ENCODE measurements at places on chromosomes 16 and 17. TPM values are rescaled to one million over a fixed set of nuclear protein-coding genes. Genes with fewer than 3 reads are reported as not detected.

Gene KRTAP1-5
- 5.7 TPM for total RNA-seq

Gene MAF
- 0.39 TPM for total RNA-seq

Gene CFAP52
- total RNA-seq, result not detected

Gene AIPL1
- total RNA-seq, result not detected

Gene CPNE2
- total RNA-seq, result 27.5 TPM

DNA sequence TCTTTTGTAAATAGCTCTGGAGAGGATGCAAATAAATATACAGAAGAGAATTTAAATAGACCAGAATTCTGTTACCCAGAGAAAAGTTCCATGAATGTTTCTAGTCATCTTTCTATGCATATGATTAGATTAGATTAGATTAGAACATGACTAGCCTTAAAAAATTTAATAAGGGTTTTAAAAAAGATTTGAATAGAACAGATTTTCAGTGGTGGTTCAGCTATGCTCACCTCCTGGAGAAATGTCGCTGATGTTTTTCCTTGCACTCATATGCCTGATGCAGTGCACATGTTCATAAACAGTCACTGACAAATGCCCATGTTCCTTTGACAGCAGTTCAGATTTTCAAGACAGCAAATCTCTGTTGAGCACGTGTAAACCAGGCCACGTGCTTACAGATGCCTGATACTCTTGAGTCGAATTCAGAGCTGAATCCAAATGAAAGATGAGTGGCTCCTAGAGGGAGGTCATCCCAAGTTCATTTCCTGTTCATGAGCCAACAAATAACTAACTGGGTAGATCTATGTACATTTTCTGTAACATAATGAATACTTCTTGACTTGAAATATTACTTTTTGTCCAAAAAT, 19.9 kb upstream of the RAB11FIP4 start:
- DNase-seq, result peak; percentile 18

GRCh38 chr16:4936181-4936990, 562 bp downstream of the PPL start:
- DNase-seq, result no peak

- DNase-seq, result no peak
Observed at GRCh38 chr17:76394166-76394565, 9.8 kb downstream of the SPHK1 start.

DNA sequence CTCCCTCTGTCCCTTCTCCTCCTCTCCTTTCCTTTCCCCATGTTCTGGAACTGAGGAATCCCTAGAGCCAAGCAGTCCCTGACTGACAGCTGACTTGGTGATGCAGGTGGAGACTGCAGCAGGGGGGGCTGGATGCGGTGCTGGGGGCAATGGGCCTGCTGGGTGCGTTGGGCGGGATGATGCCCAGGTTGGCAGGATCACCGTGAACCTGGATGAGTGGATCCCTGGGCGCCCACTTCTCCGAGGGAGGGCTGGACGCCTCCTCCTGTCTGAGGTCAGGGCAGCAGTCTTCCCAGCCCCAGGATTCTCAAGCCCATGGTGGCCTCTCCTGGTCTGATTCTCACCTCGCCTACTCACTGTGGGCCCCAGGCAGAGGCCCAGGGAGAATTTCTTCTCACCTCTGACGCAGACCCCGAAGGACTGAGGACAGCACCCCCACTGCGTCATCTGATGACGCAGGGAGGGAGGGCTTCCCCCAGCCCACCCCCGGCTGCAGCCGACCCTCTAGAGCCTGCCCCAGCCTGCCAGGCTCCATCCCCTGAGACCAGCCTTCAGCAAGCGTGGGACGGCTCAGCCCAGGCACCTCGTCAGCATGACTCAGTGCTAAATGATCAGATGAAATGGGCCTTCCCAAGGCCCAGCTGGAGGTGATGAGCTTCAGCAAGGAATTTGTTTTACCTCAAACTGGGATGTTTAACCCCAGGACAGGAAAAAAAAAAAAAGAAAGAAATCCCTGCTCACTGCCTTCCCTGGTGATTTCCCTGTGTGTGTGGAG, 188.0 kb upstream of the TNRC6C start:
- peak; percentile 43 for DNase-seq

GRCh38 chr16:88010968-88011483, 59.8 kb downstream of the BANP start:
- no peak for DNase-seq

- no peak for DNase-seq
Observed at GRCh38 chr16:4935241-4935855, 1.6 kb downstream of the PPL start.
